ENCODE measurements at places on chromosomes 1 and 21.

DNA sequence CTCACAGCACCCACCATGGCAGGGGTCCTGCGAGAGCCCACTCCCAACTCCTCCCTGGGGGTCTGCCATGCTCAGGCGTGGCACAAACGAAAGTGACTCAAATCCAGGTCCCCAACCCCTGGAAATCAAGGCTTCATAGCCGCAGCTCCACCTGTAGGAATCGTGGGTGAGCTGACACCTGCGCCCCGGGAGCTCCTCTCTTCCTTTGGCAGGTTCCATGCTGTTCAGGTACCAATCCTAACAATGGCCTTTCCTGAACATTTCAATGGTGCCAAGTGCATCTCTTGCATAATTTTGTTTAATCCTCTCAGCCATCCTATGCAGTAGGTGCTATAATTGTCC, 28.9 kb upstream of the NPPB start:
- H3K27ac ChIP-seq: no peak overlapping the region
- H3K4me3 ChIP-seq: no peak overlapping the region
- no peaks in the 10 kb centered on the region for H3K27me3 ChIP-seq
- H3K4me1 ChIP-seq: no peaks in the 10 kb centered on the region

DNA sequence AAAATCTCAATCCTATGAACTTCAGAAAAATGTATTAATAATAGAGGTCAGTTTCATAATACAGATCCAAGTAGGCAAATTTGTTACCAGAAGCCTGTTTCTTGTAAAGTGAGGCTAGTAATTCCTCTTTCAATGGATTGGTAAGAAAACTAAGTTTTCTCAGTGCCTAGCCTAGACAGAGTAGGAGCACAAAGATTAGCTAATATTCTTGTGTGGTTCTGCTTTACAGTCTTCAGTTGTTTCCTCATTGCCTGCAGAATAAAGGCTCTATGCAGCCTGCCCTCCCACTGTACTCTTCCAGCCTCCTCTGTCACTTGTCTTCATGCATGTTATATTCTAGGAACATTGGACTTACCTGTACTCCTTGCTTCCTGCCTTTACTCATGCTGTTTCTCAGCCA, 2.4 kb upstream of the PPP1R15B start:
- H3K4me1 ChIP-seq: no peaks in the 10 kb centered on the region
- no peaks in the 10 kb centered on the region for H3K27me3 ChIP-seq
- peak; percentile 2 for DNase-seq
- H3K36me3 ChIP-seq: no peaks in the 10 kb centered on the region

DNA sequence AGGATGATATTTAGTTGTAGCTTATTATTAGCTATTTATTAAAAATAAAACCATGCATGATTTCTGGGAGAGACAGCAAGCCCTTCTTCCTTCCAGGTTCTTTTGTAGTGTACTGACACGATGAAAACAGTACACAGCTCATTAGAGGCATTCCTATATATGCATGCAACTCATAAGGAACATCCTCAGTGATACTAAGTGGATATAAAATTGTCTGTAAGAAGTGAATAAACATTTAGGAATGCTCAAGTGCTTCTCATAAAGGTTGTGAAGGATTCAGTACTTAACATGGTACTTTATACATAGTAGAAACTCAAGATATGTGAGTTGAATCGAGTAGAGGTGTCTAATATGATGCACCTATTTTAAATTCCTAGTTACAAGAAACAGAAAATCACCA, 287.7 kb downstream of the SDCCAG8 start:
- H3K4me3 ChIP-seq: no peak overlapping the region
- no peaks in the 10 kb centered on the region for H3K4me1 ChIP-seq
- no peaks in the 10 kb centered on the region for H3K27me3 ChIP-seq
- no peak overlapping the region for H3K27ac ChIP-seq

GRCh38 chr1:151593730-151594129, 18.1 kb upstream of the SNX27 start:
- no peaks in the 10 kb centered on the region for H3K4me1 ChIP-seq
- H3K27ac ChIP-seq: no peak overlapping the region
- no peak overlapping the region for H3K4me3 ChIP-seq

DNA sequence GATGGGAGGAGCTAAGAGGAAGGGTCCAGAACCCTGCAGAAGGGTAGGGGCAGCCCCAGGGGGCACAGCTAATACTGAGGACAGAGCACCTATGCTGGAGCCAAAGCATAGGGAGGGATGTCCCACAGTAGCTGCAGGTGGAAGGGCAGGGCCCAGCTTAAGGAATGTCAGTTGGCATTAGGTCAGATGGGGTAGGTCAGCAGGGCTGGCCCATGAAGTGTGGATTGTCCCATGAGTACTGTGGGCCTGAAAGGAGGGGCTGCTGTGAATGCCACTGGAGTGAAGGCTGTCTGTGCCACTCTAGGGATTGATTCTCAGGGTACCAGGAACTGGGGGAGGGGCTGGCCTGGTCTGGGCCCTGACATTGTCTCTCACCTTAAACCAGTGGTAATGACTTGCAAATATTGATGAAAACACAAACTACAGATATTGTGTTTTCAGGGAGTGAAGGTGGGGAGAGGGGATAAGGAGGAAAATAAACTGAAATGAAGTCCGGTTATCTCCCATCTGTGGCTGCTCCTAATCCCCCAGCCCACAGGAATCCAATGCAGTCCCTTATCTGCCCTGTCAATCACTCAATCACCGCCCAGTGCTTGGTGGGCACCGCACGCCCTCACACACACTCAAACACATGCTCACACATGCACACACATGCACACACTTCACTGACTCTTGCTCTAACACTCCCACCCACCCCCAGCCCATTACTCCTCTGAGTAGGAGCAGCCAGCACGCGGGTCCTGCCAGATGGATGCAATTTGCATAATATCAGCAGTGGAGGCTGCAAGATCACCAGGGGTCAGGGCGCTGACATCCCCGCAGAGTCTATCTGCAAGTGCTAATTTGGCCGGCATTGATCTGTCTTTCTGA, 27.8 kb downstream of the DMAP1 start:
- no peak for DNase-seq
- peak overlapping the region; percentile 79 for H3K27ac ChIP-seq
- H3K4me1 ChIP-seq: peaks cover 33% of the 10 kb centered on the region
- H3K27me3 ChIP-seq: no peaks in the 10 kb centered on the region
- no peak overlapping the region for H3K4me3 ChIP-seq
- no peaks in the 10 kb centered on the region for H3K36me3 ChIP-seq

DNA sequence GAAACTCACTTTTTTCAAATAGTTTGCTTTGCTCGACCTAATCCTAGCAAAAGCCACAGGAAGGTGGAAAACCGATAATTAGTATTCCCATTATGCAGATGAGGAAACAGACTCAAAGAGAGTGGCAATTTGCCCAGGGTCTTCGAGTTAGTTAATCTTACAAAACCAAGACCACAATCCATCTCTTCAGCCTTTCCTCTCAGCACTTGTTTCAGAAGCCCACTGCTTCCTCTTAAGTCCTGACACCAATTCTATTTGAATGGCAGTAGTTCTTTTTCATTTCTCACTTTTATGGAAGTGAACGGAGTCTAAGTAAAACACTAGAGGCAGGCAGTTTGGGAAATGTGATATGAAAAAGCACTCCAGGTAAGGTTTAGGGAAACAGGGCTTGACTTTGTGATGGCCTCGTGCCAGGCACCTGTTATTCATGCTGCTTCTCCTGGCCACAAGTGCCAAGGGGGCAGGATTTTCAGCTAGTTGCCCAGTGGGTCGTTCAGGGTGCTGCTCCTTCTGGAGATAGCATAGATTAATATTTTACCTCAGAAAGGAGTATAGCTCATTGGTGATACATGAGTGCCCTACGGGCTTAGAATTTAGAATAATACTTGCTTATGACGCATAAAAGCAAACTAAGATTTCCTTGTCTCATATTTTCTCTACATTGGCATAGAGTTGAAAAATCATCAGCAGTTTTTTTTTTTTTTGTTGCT, 76.6 kb upstream of the NRIP1 start:
- no peaks in the 10 kb centered on the region for H3K27me3 ChIP-seq
- H3K36me3 ChIP-seq: no peaks in the 10 kb centered on the region
- H3K27ac ChIP-seq: no peak overlapping the region
- H3K4me3 ChIP-seq: no peak overlapping the region

DNA sequence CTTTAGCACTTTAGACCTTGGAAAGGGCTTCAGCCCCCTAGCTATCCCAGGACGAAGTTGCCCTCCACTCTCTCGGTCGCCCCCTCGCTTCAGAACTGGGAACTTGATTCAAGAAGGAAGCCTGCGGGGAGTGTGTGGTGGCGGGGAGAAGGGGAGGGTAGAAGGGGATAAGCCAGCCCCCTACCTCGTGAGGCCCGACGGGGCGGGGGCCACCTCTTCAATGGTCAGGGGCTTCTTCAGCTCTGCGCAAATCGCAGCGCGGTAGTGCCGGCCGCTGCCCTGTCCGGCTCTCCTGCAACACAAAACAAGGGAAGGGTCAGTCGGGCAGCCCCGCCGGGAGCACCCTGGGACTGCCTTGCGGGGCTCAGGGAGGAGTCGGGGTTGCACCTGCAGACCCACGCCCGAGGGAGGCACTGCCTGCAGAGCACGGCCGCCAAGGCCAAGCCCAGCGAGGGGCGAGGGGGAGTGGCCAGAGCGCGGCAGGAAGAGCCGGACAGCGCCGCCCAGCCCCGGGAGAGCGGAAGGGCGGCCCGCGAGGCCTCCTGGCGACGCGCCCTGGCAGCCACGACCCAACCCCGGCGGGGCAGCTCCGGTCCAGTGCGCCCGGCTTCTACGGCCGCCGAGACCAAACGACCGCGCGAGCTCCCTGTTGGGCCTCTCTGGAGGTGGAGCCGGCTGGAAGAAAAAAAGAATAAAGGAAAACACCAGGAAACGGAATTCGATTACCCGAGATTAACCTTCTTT, 56.2 kb upstream of the RASAL2 start:
- DNase-seq: peak; percentile 62
- H3K4me1 ChIP-seq: peaks cover 18% of the 10 kb centered on the region
- H3K27ac ChIP-seq: peak overlapping the region; percentile 78
- H3K27me3 ChIP-seq: no peaks in the 10 kb centered on the region
- H3K4me3 ChIP-seq: peak overlapping the region; percentile 72

GRCh38 chr1:20291645-20292084, 990 bp downstream of the VWA5B1 start:
- no peaks in the 10 kb centered on the region for H3K27me3 ChIP-seq
- no peaks in the 10 kb centered on the region for H3K36me3 ChIP-seq
- DNase-seq: no peak
- no peaks in the 10 kb centered on the region for H3K4me1 ChIP-seq
- H3K27ac ChIP-seq: no peak overlapping the region
- H3K4me3 ChIP-seq: no peak overlapping the region

DNA sequence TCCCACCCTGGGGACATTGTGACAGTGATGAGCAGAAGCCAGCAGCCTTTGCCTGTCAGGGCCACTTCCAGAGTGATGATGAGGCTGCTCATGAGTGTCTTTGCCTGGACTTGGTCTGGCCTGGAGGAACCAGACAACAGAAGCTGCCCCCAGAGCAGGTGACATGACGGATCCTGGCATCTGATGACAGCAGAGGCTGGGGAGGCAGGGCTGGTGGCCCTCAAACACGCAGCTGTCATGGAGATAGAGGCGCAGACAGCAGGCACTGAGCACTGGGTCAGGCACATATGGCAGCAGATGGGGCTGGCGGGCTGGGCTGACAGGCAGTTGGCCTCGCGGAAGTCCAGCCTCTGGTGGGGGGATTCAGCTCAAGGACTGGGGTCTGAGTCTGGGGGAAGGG, 66.4 kb upstream of the STUM start:
- H3K4me1 ChIP-seq: no peaks in the 10 kb centered on the region
- no peak overlapping the region for H3K4me3 ChIP-seq
- no peak overlapping the region for H3K27ac ChIP-seq
- H3K36me3 ChIP-seq: no peaks in the 10 kb centered on the region
- no peak for DNase-seq
- H3K27me3 ChIP-seq: peaks cover 14% of the 10 kb centered on the region

GRCh38 chr1:90210633-90211491, 216.0 kb downstream of the ZNF326 start:
- H3K27me3 ChIP-seq: no peaks in the 10 kb centered on the region
- no peak overlapping the region for H3K27ac ChIP-seq
- no peaks in the 10 kb centered on the region for H3K36me3 ChIP-seq
- no peak overlapping the region for H3K4me3 ChIP-seq
- no peak for DNase-seq
- H3K4me1 ChIP-seq: no peaks in the 10 kb centered on the region

- no peaks in the 10 kb centered on the region for H3K27me3 ChIP-seq
- no peak overlapping the region for H3K27ac ChIP-seq
- DNase-seq: no peak
- no peaks in the 10 kb centered on the region for H3K36me3 ChIP-seq
- no peak overlapping the region for H3K4me3 ChIP-seq
Observed at GRCh38 chr1:157278383-157279137, 140.4 kb upstream of the ETV3 start.

DNA sequence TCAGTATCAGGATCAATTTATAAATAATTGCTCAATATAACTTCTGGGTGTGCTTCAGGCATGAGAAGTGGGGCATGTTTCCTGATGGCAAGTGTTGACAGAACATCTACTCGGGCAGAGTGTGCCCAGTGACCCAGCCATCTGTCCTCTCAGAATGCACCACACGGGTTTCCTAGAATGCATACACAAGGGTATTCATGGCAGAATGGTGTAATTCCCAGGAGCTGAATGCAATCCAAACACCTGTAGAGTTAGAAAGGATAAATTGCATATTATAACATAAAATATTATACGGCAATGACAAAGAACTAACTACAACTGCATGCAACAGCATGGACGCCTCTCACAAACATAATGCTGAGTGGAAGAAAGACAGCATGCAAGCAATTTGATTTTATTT, 391.9 kb downstream of the SIPA1L2 start:
- no peaks in the 10 kb centered on the region for H3K36me3 ChIP-seq
- H3K4me3 ChIP-seq: no peak overlapping the region

- no peak overlapping the region for H3K4me3 ChIP-seq
- H3K27ac ChIP-seq: no peak overlapping the region
- no peak for DNase-seq
- no peaks in the 10 kb centered on the region for H3K36me3 ChIP-seq
Observed at GRCh38 chr1:180265201-180265600, 35.1 kb downstream of the LHX4 start.

DNA sequence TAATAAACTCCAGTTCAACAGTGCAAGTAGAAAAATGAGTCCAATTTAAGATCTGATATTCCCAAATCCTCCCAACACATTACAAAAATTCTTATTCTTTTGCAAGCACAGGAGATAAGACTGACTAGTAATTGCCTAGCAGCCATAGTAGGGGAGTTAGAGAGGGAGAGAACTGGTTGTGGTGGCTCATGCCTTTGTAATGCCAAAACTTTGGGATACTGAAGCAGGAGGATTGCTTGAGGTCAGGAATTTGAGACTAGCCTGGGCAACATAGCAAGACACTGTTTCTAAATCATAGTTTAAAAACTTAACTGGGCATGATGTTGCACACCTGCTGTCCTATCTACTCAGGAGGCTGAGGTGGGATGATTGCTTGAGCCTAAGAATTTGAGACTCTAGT, 26.7 kb upstream of the PAPPA2 start:
- H3K36me3 ChIP-seq: no peaks in the 10 kb centered on the region
- H3K4me3 ChIP-seq: no peak overlapping the region
- H3K27me3 ChIP-seq: no peaks in the 10 kb centered on the region
- H3K4me1 ChIP-seq: no peaks in the 10 kb centered on the region

DNA sequence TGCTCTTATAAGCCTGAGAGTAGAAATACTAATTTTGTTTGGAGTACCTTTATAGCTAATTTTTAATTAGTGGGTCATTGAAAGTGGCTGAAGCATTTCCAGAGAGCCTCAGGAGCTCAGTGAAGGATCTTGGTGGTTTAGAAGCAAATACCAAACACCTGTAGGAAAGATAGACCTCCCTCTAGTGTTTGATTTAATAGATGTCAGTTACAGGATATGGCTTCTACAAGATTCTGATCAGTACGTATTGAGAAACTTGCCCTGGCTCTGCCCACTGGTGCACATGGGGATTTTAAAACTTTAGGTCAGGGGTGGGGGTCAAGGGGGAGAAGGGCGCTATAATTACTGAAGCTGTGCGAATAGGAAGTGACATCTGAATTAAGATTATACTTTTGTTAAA, 122.2 kb downstream of the POU2F1 start:
- no peaks in the 10 kb centered on the region for H3K4me1 ChIP-seq
- no peaks in the 10 kb centered on the region for H3K36me3 ChIP-seq
- no peak for DNase-seq
- no peak overlapping the region for H3K27ac ChIP-seq
